ENCODE measurements at places on chromosomes 6 and 20. TPM values are rescaled to one million over a fixed set of nuclear protein-coding genes. Genes with fewer than 3 reads are reported as not detected.

DNA sequence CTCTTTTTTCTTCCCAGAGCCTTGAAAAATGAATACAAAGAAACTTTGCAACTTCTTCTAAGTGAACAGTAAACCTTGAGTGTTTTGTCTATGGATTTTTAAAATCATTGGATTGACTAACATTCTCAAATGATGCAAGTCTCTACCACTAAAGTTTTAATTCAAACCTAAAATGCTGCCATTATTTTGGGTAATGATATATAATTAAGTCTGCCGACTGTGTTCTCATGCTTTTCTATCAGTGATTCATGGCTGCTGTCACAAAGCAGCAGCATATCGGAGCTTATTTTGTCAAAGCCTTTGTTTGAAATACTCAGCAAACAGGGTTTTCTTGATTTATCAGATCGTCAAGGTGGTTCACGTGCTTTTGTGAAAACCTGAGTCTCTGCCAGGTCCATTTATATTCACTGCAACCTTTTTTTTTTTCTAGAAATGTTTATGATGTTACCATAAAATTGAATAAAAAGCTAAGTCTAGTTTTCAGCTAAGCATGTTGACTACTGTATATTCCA lies 96.3 kb downstream of the GJA1 start:
- DNase-seq = no peak

GRCh38 chr20:24418731-24419130 lies 50.7 kb upstream of the SYNDIG1 start:
- no peak for DNase-seq

GRCh38 chr6:152094992-152095592 lies 287.6 kb downstream of the ESR1 start:
- DNase-seq = peak; percentile 48

DNA sequence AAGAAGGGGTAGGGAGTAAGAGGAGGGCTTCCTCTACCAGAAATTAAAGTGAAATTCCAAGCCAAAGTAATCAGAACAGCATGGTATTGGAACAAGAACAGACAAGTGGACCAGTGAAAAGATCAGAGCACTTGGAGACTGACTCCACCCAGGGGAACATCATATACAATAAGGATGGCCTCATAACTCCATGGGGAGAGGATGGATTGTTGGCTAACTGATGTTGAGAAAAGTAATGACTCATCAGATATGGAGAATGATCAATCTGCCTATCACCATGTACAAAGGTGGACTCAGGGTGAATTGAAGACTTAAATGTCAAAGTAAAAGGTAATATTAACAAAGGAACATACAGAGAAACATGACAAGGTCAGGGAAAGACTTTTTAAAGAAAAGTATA lies 12.8 kb downstream of the SLC22A3 start:
- DNase-seq = no peak

DNA sequence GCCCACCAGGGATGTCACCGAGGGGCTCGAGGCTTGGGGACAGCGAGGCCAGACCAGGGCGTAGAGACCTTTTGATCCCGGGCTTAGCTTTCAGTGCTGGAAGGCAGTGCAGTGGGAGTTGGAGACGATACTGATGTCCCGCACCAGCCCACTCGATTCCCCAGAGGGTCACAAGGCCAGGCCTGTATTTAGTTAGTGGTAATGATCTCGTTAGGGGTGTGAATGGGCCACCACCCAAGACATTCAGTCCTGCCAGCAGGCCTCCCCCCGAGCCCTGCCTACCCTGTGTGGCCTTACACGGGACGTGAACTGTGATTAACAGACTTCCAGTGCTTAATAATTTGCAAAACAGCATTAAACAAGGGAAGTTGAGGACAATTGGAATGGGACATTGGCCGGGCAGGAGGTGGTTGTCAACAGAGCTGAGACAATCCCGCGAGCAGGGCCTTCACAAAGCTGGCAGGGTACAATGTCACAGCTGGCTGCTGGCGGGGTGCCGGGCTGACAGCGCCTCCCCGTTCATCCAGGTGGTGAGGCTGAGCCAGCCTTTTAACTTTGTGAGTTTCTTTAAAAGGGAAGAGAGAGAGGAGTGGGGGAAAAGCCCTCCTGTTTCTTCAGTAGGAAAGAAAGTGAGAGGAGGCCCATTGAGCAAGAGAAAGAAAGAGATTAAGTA lies 175.3 kb upstream of the RALGAPA2 start:
- no peak for DNase-seq

- no peak for DNase-seq
Measured at GRCh38 chr20:38770546-38770945, 22.3 kb downstream of the ACTR5 start.

GRCh38 chr6:11934638-11935037 lies 77.5 kb upstream of the HIVEP1 start:
- no peak for DNase-seq

GRCh38 chr6:33175436-33176069 lies 16.7 kb downstream of the COL11A2 start:
- no peak for DNase-seq

- no peak for DNase-seq
Measured at GRCh38 chr6:123016431-123017103, 20.5 kb downstream of the CLVS2 start.

GRCh38 chr20:47350181-47350550 lies 6.3 kb downstream of the ZMYND8 start:
- no peak for DNase-seq

DNA sequence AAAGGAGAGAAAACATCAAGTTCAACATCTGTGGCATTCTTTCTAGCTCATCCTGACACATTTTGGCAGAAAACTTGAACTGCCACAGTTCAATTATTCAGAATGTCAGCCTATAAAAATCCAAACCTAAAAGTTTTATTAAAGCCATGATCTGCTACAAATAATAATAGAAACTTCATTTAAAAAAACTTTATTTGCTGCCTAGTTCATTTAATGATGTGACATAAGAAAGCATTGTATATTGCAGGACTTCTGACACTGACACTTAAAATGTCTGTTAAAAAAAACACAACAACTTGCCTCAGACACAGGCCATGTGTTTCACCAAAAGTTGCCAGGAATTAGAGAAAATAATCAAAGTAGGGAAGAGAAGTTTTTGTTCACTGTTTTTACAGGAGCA lies 88.3 kb upstream of the HTR1E start:
- no peak for DNase-seq

DNA sequence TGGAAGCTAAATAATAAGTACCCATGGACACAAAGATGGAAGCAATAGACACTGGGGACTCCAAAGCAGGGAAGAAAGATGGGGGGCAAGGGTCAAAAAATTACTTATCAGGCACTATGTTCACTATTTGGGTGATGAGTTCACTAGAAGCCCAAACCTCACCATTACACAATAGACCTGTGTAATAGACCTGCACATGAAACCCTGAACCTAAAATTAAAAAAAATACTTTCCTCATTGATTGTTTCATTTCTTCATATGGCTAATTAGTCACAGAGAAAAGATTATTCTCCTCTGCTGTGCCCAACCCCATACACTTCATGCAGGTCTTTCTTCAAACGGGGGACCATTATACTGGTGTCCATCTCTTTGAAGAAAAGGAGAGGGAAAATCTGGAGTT lies 213.0 kb upstream of the DTNBP1 start:
- no peak for DNase-seq

DNA sequence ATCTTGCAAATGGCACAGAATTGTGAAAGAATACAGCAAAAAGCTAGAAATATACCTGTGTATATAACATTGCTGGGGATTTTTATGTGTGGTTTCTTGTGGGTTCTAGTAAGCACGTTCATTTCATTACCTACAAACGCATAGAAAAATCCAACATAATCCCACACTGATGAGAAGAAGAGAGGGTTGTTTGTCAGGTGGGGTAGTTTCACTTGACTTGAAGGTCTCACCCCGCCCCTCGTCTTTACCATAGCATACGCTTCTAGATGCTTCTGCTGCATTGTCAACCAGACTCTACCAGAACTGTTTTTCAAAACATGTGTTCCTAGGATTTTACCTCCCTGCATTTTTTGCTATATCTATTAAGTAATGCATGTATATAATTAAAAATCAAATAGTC lies 284.1 kb upstream of the TAB2 start:
- no peak for DNase-seq

DNA sequence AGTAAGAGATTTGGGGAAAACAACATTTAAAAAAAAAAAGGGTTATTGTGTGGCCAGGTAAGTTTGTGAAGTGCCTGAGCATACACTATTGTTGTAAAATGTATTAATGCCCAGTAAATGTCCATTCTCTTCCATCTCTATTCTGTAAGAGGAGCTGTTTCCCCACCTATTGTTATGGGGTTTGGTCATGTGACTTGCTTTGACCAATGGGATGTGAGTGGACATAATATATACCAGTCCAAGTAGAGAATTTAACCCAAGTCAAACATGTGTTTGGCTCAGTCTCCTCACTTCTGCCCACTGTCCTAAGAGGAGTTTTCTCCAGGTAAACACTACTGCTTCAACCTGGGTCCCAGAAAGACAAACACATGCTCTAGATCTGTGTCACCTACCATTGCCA lies 377.1 kb downstream of the FOXA2 start:
- DNase-seq = no peak

- no peak for DNase-seq
Measured at GRCh38 chr6:10838794-10839333, 525 bp upstream of the MAK start.

- DNase-seq = no peak
Measured at GRCh38 chr6:161109366-161109765, 117.8 kb downstream of the MAP3K4 start.

- DNase-seq = peak; percentile 48
Measured at GRCh38 chr6:112780498-112781096, 433.5 kb downstream of the RFPL4B start.

- no peak for DNase-seq
Measured at GRCh38 chr6:79239536-79240168, 5.2 kb upstream of the HMGN3 start.

DNA sequence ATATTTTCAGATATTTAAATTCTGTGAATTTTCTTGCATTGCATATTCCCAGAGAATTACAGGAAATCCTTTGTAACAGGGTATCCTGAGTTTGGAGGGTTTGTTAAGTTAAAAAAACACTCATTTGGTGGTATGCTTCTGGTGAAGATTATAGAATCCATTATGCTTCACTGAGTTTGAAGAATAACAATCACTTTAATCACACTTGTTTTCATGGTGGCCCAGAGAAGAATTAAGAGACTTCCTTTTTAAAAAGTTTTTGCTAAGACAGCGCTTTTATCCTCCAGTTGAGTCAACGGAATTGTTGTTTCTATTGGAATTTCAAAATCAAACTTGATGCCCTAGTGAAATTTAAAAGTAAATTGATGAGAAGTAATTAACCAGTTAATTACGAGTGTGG lies 17.4 kb downstream of the PLEKHG1 start:
- DNase-seq = no peak

DNA sequence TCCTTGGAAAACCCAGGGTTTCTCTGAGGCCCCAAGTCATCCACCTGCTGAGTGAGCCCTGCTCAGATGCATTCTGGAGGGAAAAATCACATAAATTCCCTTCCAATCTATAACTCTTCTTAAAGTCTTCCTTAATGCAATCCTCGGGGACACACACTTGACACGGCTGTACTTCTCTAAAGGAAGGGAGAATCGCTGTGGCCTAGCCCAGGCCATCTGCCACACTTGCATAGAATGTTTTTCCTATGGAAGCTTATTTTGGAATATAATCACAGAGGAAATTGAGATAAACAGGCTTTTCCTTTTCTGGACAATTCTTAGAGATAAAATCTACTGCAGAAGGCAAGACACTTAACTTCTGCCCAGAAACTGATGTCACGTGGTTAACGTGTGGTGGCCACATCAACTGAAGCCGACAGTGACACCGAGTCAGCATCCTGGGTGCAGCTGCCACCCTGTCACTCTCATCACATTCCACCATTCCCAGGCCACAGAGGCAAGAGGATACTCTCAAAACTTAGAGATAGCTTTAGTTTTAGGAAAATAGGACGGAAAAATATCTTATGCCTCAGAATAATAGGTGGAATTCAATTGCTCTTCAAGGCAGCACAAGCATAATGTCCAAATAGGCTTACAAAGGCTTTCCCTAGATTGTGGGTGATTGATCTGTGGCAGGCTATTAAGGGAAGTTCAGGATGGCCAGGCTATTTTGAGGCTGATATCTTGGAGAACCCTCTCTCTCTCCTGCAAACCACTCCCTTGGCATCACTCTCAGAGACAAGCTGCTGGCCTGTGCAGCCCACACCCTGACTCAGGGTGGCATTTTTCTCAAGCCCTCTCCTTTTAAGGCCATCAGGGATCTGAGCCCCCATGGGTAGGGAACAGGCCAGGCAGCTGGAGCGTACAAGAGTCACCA lies 29.6 kb downstream of the PSMB1 start:
- DNase-seq = no peak

DNA sequence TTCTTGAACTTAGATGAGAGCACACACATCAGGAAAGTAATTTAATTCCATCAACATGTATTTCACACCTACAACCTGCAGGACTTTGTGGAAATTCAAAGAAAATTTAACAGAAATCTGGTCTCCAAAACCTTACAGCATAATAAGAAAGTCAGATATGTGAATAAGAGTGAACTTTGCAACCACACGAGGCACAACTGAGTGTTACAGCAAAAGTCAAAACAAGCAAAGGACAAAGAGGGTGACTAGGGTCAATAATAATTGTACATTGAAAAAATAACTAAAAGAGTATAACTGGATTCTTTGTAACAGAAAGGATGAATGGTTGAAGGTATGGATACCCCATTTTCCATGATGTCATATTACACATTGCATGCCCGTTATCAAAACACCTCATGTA lies 113.8 kb downstream of the MTFR2 start:
- DNase-seq = no peak

The APOM gene
- 4.7 TPM for total RNA-seq

The TGM3 gene
- not detected for total RNA-seq

The NANP gene
- 3.5 TPM for total RNA-seq

The CAGE1 gene
- total RNA-seq = not detected

The TBP gene
- 19.9 TPM for total RNA-seq

The ID4 gene
- total RNA-seq = 61.8 TPM

The TREM1 gene
- total RNA-seq = 7.4 TPM

The KHDC1L gene
- not detected for total RNA-seq

The MAP3K5 gene
- 41.4 TPM for total RNA-seq

The TRIM10 gene
- total RNA-seq = not detected

The RGS17 gene
- 2.8 TPM for total RNA-seq
